Smooth muscle cell of the brain vasculature (primary cell): ENCODE measurements at places on chromosomes 1 and 21.

DNA sequence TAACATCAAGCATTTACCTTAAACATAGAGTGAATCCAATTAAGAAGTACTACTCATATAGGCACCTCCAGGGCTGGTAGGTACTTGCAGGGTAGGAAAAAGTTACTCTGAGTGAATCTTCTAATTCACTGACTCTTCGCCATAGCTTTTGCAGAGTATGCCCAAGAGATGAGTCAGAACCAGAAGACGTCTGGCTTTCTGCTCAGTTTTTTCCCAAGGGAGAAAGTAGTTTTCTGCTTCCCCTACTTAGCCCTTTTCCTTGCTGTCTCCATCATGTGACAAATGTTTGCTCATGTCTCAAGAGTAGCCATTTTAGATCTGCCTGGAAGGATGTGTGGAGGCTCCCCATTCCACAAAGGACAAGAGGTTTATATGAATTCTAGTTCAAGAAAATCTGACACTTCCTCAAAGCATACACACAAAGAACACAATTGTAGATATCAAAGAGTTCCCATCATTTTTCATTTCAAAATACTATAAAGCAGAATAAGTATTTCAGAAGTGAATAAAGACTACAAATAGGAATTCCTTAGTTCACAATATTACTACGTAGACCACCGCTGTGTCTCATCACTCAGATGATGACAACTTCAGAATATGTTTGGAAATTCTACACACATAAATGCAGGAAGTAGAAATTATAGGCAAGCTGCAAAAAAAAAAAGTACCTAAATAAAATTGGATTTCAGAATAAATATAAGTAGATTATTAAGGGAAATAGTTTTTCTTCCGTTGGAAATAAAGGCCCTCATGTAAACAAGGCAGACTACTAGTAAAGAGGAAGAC, 98.5 kb downstream of the ASH1L start:
- DNase-seq, result peak; percentile 23

DNA sequence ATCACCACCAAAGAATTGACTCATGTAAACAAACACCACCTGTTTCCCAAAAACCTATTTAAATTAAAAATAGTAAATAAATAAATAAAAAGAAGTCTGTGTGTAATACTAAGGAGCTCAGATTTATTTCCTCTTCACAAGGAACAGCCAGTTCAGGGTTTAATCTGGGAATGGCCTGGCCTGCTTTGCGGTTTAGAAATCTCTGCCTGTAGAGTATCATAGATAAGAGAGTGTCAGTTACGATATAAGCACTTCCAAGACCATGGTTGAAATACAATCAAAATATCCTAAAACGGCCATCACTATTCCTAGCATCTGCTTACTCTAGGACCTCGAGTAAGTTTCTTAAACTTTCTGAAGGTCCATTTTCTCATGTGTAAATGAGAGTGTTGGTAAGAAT, 274.4 kb downstream of the PLPP3 start:
- DNase-seq, result no peak

- DNase-seq, result no peak
Observed at GRCh38 chr1:91781371-91781825, 104.6 kb downstream of the TGFBR3 start.

DNA sequence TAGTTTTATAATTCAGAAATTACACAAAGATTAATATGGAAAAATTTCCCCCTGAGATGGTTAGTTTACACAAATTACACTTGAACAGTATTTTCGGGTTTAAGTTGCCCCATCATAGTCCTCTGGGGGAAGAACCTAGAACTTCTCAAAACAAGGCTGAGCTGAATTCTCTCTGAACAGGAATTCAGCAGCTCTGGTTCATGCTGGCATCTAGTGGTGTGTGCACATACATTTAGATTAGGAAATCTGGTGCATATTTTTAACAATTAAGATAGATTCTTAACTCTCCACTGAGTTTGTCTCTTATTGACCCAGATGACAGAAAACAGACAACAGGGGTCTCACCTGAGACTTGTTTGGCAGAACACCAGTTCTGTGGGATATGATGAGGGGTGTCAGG, 410.7 kb downstream of the DSCAM start:
- no peak for DNase-seq

GRCh38 chr1:236381565-236382158, 12.4 kb upstream of the EDARADD start:
- DNase-seq, result no peak

GRCh38 chr1:223726380-223727001, 14.2 kb downstream of the CAPN2 start:
- DNase-seq, result peak; percentile 83

DNA sequence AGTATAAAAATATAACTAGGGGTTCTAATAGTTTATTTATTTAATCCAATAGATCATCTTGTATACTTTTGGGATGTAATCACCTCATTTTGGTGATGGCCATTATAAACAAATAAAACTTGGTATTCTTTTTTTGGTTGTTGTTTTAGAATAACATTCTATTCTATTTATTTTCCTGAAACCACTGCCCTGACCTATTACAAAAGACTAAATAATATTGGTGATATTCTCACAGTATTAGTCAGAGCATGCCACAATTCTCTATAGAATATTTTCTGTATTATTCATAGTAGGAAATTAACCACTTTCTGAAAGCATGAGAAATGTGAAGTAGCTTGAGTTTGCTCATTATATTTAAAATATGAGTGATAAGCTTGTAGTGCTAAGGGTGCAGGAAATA, 54.1 kb upstream of the LRRC7 start:
- no peak for DNase-seq

GRCh38 chr1:162360237-162360873, 16.3 kb downstream of the SPATA46 start:
- no peak for DNase-seq

- no peak for DNase-seq
Observed at GRCh38 chr1:94674876-94675275, 133.3 kb upstream of the F3 start.

DNA sequence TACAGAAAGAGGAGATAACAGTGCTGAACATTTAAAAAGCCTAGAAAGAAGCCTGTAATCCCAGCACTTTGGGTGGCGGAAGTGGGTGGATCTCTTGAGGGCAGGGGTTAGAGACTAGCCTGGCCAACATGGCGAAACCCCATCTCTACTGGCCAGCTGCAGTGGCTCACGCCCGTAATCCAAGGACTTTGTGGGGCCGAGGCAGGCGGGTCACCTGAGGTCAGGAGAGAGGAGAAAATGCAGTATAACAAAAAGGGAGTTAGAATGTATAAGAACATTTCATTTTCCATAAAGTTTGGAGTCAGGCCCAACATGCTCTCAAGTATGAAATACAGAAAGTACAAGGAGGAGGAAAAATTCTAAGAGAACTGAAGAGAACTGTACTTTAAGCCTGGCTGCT, 134.5 kb downstream of the SMYD3 start:
- no peak for DNase-seq

DNA sequence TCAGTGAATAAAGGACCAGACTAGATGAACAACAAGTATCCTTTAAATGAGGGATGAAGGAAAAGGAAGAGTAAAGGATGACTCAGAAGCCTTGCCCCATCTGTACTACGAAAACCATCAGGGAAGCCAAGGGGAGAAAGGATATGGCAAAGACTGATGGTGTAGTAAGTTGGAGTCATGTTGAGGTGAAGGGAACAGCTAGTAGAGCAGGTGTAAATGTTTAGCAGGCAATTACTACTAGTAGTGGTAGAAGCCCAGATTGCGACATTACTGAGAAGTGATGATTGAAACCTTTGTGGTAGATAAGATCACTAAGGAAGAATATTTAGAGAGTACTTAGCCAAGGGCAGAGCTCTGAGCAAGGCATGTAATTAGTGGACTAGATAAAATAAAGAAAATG, 84.0 kb downstream of the PHTF1 start:
- DNase-seq, result no peak

- DNase-seq, result no peak
Observed at GRCh38 chr1:112674986-112675727, 698 bp downstream of the MOV10 start.

- DNase-seq, result no peak
Observed at GRCh38 chr1:153404768-153405167, 11.6 kb upstream of the S100A7A start.

DNA sequence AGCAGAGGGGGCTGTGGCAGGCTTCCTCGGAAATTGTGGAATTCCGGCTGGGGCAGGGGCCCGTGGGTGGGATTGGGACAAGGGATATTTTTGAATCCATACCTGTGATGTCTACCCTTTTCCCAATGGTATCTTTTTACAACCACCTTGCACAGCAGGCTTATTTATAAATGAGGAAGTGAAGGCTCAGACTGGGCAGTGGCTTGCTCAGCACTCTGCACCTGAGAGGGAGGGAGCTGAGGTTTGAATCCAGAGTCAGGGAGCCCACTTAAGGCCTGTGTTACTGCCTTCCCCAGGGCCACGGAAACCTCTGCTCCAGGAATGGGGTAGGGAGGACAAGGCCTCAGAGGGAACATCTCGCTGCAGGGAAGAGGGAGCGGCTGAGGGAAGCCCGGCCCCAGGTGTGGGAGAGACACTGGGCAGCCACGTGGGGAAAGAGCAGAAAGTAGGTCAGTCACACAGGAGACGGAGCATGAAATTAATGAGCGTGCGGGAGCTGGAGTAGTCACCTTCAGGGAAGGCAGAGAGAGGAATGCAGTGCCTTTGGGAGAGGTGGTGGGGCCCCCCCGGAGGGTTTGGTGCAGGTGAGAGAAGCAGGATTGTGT, 35.4 kb upstream of the SCMH1 start:
- DNase-seq, result no peak

DNA sequence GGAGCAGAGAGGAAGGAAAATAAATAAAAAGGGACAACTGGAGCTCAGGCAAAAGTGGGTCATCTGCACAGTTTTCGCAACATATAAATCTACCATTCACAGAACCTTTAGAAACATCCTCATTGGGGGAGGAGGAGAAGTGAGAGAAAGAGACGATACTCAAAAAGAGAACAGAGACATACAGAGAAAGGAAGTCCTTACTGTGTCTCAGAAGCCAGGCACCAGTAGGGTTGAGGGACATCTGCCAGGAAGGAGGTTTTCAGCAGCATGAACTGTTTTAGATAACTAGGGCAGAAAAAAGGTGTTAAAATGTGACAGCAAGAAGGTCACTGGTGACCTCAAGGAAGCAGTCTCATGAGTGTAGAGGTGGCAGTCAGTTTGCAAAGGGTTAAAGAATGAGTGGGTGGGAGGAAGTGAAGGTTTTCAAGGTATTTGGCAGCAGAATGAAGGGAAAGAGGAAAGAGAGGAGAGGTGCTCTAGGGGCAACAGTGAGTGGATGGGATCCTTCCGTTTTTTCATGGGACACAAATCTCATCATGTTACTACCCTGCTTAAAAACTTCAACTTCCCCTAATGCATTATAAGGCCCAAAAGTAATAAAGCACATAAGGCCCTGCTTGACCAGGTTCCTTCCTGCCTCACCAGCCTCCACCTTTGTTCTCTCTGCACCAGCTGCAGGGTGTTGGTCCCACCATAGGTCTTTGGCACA, 9.5 kb downstream of the JAK1 start:
- DNase-seq, result no peak

- DNase-seq, result no peak
Observed at GRCh38 chr1:204146965-204147364, 4.9 kb downstream of the ETNK2 start.

GRCh38 chr1:220818421-220819173, 31.9 kb downstream of the MTARC1 start:
- no peak for DNase-seq

DNA sequence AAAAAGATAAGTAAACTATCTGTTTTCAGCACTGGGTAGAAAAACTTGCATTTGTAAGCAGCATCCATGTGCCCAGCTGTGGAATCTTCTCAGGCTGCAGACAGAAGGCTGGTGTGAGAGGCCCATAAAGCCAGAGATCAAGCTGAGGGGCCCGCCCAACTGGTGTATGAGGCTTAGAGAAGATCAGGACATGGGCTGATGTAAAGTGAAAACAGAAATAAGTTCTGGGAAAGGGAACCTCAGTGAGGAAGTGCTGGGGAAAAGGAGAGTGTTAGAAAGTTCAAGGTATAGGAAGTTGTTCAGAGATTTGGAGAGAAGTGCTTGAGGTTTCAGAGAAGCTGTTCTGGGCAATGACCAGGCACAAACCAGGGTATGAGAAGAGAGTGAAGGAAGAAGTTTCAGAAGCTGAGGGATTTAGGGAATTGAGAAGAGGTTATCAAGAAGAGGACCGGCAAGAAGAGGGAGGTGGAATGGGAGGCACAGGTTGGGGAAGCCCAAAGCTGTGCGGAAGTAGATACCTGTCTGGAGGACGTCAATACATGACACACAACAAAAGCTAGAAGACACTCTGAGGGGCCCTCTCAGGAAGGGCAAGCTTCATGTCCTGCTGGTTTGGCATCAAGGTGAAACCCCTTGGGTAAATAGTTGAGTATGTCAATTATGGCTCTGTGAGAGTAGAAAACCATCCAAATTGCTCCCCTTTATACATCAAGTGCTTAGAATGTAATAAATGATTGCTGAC, 2.7 kb upstream of the CD5L start:
- no peak for DNase-seq

GRCh38 chr1:209062863-209063262, 520.7 kb upstream of the CAMK1G start:
- no peak for DNase-seq

DNA sequence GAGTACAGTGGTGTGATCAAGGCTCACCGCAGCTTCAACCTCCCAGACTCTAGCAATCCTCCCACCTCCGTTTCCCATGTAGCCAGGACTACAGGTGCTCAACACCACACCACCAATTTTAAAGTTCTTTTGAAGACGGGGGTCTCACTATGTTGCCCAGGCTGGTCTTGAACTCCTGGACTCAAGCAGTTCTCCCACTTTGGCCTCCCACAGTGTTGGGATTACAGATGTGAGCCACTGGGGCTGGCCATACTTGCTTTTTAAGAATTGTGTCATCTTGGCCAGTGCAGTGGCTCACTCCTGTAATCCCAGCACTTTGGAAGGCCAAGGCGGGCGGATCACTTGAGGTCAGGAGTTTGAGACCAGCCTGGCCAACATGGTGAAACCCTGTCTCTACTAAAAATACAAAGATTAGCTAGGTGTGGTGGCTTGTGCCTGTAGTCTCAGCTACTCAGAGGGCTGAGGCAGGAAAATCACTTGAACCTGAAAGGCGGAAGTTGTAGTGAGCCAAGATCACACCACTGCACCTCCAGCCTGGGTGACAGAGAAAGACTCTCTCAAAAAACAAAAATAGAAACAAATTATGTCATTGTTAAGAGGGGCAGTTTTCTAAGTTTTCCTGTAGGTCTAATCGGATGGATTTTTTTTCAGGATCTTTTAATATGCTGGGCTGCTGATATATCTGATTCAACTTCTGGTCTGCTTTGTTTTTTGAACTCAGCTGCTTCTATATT, 18.7 kb downstream of the AK4 start:
- DNase-seq, result no peak

- no peak for DNase-seq
Observed at GRCh38 chr1:156689953-156690674, 12.9 kb upstream of the NES start.

GRCh38 chr1:226985839-226986463, 45.9 kb downstream of the COQ8A start:
- no peak for DNase-seq

- no peak for DNase-seq
Observed at GRCh38 chr1:66342707-66343106, 191.2 kb upstream of the SGIP1 start.

GRCh38 chr1:67646145-67647035, 38.6 kb upstream of the GADD45A start:
- peak; percentile 24 for DNase-seq

- no peak for DNase-seq
Observed at GRCh38 chr1:224569276-224569675, 46.8 kb upstream of the CNIH3 start.
